Neural crest cell (in vitro differentiated cells): ENCODE measurements at places on chromosomes 7 and 10. TPM values are rescaled to one million over a fixed set of nuclear protein-coding genes. Genes with fewer than 3 reads are reported as not detected.

- H3K27me3 ChIP-seq = peaks cover 12% of the 10 kb centered on the region
- H3K4me3 ChIP-seq = no peak overlapping the region
- no peaks in the 10 kb centered on the region for H3K36me3 ChIP-seq
- peak overlapping the region; percentile 53 for H3K27ac ChIP-seq
- no peaks in the 10 kb centered on the region for H3K4me1 ChIP-seq
Observed at GRCh38 chr7:155864271-155864985, 52.2 kb upstream of the SHH start.

The ARHGEF35 gene
- total RNA-seq = 0.89 and 1.2 TPM in 2 replicates

GRCh38 chr10:67114945-67115344, 189.1 kb downstream of the LRRTM3 start:
- H3K27ac ChIP-seq = no peak overlapping the region
- no peak overlapping the region for H3K4me3 ChIP-seq
- peaks cover 4% of the 10 kb centered on the region for H3K4me1 ChIP-seq
- H3K27me3 ChIP-seq = no peaks in the 10 kb centered on the region

The SEPHS1 gene
- 158 and 163 TPM in 2 replicates for total RNA-seq

DNA sequence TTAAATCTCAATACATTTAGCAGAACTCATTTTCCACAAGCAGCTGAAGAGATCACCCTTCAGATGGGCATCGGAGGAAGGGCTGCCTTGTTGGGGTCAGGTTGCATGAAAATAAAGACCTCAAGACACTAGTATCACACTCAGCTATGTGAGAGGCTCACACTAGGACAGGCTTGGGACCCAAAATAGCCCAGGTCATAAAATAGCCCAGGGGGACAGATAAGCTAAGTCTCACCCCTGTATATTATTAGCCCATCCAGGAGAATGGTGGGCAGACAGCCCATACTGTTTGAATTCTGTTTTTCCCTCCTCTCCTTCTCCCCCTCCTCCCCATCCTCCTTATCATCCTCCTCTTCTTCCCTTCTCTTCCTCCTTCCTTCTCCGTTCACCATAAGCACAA, 415.1 kb upstream of the C7orf33 start:
- DNase-seq = no peak
- H3K4me1 ChIP-seq = peaks cover 25% of the 10 kb centered on the region
- no peak overlapping the region for H3K4me3 ChIP-seq
- H3K27me3 ChIP-seq = no peaks in the 10 kb centered on the region

- H3K36me3 ChIP-seq = no peaks in the 10 kb centered on the region
- no peaks in the 10 kb centered on the region for H3K4me1 ChIP-seq
- no peak for DNase-seq
- no peak overlapping the region for H3K4me3 ChIP-seq
- H3K27me3 ChIP-seq = no peaks in the 10 kb centered on the region
Observed at GRCh38 chr10:67790534-67791408, 47.2 kb downstream of the DNAJC12 start.

DNA sequence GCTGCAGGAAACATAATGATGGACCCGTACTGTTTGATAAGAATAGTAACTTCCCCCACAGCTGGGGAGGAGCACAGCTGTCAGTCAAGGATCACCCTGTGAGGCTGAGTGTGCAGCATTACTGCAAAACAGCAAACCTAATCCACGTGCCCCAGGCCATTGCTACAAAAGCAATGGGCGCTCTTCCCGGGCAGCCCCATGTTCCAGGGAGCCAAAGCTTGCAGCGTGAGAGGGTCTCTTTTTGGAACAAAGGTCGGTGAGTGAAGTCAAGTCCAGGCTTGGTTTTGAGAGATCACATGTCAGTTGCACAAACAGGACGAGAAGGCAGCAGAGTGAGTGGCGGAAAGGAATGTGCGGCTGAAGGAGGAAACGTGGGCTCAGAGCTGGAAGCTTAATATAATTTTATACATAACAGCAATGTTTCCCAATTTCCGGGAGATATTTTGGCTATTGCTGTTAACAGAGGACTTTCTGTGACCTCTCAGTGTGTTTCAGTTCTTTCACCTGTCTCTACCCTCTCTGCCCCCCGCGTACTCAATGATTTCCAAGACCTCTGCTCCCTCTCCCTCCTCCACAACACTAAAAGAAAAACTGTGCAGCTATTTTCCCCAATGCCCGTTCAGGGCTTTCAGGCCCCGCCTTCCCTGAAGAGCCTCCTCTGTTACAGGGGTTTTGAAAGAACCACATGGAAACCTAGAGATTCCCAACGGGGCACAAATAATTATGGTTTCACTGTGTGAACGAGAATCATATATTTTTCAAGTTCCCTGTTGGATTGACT, 128.9 kb downstream of the MTPAP start:
- peaks cover 40% of the 10 kb centered on the region for H3K4me1 ChIP-seq

- no peak overlapping the region for H3K27ac ChIP-seq
- peaks cover 4% of the 10 kb centered on the region for H3K36me3 ChIP-seq
- no peaks in the 10 kb centered on the region for H3K27me3 ChIP-seq
- H3K4me1 ChIP-seq = peaks cover 10% of the 10 kb centered on the region
Observed at GRCh38 chr10:49050906-49051305, 64.4 kb downstream of the VSTM4 start.

GRCh38 chr10:7365027-7365745, 45.6 kb downstream of the SFMBT2 start:
- no peak for DNase-seq
- H3K4me3 ChIP-seq = no peak overlapping the region
- H3K36me3 ChIP-seq = peaks cover 27% of the 10 kb centered on the region
- H3K4me1 ChIP-seq = peaks cover 24% of the 10 kb centered on the region
- H3K27ac ChIP-seq = peak overlapping the region; percentile 4
- H3K27me3 ChIP-seq = no peaks in the 10 kb centered on the region

DNA sequence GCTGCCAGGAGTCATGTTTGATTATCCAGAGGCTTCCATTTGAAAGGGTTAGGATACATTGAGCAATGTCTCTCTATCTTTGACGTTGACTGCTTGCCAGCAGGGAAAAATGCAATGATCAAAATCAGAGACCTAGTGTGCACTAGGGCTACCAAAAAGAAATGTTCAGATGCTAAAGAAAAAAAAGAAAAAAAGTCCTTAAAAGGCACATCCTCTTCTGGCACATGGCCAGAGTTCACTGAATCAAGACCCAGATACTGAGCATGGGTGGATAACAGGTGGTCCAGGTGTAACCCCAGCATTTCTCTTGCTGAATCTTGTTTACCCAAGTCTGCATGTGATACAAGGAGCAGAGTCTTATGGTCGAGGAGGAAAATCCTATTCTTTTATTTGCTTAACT, 899.3 kb downstream of the SORCS3 start:
- no peaks in the 10 kb centered on the region for H3K36me3 ChIP-seq
- H3K4me3 ChIP-seq = no peak overlapping the region
- H3K27ac ChIP-seq = no peak overlapping the region

DNA sequence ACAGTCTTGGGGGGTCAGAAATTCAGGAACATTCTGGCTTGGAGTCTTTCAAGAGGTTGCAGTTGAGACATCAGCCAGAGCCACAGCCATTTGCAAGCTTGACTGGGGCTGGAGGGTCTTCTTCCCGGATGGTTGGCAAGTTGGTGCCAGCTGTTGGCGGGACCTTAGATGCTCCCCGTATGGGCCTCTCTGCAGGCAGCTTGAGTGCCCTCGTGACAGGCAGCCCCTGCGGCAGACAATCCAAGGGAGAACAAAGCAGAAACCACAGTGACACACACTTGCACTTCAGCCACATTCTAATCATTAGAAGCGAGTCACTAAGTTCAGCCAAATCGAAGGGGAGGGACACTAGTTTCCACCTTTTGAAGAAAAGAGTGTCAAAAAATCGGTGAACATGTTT, 59.4 kb upstream of the MXI1 start:
- H3K4me1 ChIP-seq = peaks cover 22% of the 10 kb centered on the region
- H3K27me3 ChIP-seq = no peaks in the 10 kb centered on the region
- no peak for DNase-seq
- H3K36me3 ChIP-seq = no peaks in the 10 kb centered on the region
